ENCODE measurements at places on chromosomes 5 and 9.

- H3K4me3 ChIP-seq = peak overlapping the region; percentile 53
- H3K27ac ChIP-seq = no peak overlapping the region
- H3K27me3 ChIP-seq = peaks cover 30% of the 10 kb centered on the region
- no peaks in the 10 kb centered on the region for H3K36me3 ChIP-seq
- H3K4me1 ChIP-seq = peaks cover 8% of the 10 kb centered on the region
Observed at GRCh38 chr5:66597183-66597757, 1.1 kb downstream of the MAST4 start.

GRCh38 chr9:84775056-84775643 lies 105.6 kb downstream of the NTRK2 start:
- no peaks in the 10 kb centered on the region for H3K27me3 ChIP-seq
- DNase-seq = no peak
- H3K4me1 ChIP-seq = peaks cover 10% of the 10 kb centered on the region
- H3K36me3 ChIP-seq = no peaks in the 10 kb centered on the region
- H3K4me3 ChIP-seq = no peak overlapping the region
- no peak overlapping the region for H3K27ac ChIP-seq

DNA sequence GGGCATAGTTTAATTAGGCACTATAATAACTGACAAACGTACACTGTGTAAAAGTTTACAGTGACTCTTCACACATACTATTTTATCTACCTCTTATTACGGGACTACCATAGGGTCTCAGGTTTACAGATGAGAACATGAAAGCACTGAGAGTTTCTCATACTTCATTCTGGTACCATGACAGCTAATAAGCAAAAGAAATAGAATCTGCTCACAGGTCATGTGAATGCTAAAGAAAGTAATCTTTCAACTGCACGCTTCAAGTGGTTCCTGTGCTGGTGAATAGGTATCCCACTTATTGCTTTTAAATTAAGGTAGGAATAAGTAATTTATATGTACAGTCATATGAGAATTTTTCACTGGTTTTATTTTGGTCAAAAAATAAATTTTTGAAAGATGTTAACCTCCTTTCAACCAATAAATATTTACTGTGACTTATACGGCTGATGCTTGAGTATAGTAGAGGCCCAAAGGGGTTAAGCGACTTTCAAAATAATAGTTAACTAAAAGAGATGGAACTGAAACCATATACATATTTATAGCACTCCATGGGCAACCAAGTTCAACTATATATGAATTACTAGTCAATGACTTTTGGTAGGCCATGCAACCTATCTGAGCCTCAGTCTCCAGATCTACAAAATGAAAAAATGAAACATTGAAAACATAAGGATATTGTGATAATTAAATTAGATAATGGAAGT lies 8.1 kb downstream of the CDKN2A start:
- peaks cover 86% of the 10 kb centered on the region for H3K27me3 ChIP-seq
- H3K27ac ChIP-seq = no peak overlapping the region
- no peak for DNase-seq
- no peaks in the 10 kb centered on the region for H3K36me3 ChIP-seq
- peaks cover 4% of the 10 kb centered on the region for H3K4me1 ChIP-seq

GRCh38 chr5:40171971-40172370 lies 507.7 kb upstream of the PTGER4 start:
- no peaks in the 10 kb centered on the region for H3K27me3 ChIP-seq
- no peaks in the 10 kb centered on the region for H3K4me1 ChIP-seq
- H3K4me3 ChIP-seq = no peak overlapping the region
- H3K27ac ChIP-seq = no peak overlapping the region
- H3K36me3 ChIP-seq = no peaks in the 10 kb centered on the region
- DNase-seq = no peak

DNA sequence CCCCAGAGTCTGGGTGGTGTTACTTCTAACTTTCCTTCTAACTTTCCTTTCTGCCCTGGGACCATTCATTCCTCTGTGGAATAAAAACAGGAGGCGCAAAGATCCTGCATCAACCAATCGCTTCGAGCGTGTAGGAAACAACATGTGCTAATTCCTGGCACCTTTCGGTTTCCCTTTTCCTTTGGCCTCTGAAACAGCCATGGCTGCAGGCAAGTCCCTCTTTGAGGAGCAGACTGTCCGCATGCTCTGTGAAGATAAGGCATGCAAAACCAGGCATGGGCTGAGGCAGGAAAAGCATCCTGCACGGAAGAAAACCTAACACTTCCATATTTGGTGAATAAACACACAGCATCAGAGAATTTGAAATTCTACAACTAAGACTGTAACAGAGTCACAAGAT lies 128.3 kb downstream of the HSD17B3 start:
- peaks cover 9% of the 10 kb centered on the region for H3K27me3 ChIP-seq
- no peaks in the 10 kb centered on the region for H3K36me3 ChIP-seq
- H3K27ac ChIP-seq = no peak overlapping the region
- H3K4me1 ChIP-seq = peaks cover 26% of the 10 kb centered on the region
- H3K4me3 ChIP-seq = no peak overlapping the region

GRCh38 chr9:117354997-117355396 lies 59.9 kb downstream of the ASTN2 start:
- no peaks in the 10 kb centered on the region for H3K36me3 ChIP-seq
- no peak overlapping the region for H3K4me3 ChIP-seq
- no peaks in the 10 kb centered on the region for H3K27me3 ChIP-seq

DNA sequence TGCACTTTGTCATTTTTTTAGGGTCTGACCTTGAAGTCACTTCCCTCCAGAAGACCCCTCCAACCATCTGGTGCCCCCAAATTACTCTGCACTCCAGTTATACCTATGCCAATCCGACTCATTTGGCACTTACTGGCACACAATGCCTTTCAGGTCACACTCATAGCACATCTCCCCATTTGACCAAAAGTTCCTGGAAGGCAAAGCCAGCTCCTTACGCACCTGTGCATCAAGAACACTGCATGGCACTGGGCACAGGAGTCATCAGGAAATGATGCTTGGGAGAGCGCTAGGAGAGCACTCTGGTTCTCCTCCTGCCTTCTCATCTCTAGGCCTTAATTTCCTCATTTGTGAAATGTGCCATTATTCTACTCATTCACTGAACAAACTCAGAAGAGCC lies 2.9 kb downstream of the TNIP1 start:
- peaks cover 21% of the 10 kb centered on the region for H3K4me1 ChIP-seq
- H3K27me3 ChIP-seq = no peaks in the 10 kb centered on the region
- no peaks in the 10 kb centered on the region for H3K36me3 ChIP-seq
- H3K4me3 ChIP-seq = no peak overlapping the region
- H3K27ac ChIP-seq = no peak overlapping the region
